Stimulated activated CD8-positive, alpha-beta memory T cell treated with anti-CD3 and anti-CD28 coated beads, Interleukin-4, amount 100 ng/mL, for 24 hours (primary cell): ENCODE measurements at places on chromosomes 5 and 9.

DNA sequence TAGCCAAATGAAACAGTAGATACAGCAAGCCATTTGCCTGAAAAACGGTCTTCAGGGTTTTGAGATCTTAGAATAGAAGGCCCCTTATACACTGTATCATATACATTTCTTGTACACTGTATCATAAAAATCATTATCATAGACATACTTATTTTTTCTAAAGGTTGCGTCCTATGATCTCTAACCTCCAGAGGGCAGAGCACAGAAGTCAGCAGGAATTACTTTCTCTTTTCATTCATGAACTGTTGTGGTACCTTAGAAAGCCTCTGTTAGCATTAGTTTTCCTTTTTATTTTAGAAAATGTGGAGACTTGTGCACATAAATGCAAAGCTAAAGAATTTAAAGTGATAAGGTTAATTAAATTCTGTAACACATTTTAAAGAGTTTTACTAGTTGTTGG lies 115.4 kb downstream of the OXCT1 start:
- no peak for DNase-seq

- DNase-seq: no peak
Observed at GRCh38 chr5:92460505-92460904, 1077.4 kb upstream of the ARRDC3 start.

GRCh38 chr5:93673316-93673954 lies 68.0 kb downstream of the POU5F2 start:
- no peak for DNase-seq

DNA sequence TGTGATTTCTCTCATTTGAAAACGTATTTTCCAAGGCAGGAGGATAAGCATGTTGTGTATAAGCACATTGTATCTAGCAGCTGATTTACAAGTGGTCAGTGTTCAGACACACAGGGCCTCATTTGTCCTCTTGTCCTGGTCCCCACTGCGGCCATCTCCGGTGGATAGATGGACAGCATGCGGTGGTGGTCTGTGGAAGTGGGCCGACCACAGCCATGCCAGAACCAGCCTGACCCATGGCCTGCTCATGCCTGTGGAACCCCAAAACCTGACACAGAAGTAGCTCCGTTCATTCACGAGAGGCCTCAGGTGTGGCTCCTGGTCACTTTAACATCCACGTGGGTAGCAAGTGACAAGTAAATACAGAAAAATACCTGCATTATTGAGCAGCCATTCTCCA lies 14.6 kb downstream of the IRX2 start:
- no peak for DNase-seq

DNA sequence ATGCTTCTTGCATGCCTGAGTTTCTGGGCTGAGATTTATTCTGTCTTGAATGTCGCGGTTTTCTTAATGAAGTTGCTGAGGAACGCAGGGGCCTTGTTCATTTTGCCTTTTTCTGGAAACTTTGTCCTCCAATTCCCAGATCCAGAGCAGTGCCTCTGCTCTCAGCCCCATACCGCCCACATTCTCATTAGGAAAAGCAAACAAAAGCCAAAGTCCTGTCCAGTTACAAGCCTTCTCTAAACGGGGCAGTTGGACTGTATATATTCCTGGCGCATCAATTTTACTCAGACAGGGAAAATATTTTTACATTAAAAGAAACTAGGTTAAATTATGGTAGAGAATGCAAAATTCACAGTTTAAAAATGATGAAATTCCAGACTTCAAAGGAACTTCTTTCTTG lies 1.2 kb upstream of the PSAT1 start:
- no peak for DNase-seq

DNA sequence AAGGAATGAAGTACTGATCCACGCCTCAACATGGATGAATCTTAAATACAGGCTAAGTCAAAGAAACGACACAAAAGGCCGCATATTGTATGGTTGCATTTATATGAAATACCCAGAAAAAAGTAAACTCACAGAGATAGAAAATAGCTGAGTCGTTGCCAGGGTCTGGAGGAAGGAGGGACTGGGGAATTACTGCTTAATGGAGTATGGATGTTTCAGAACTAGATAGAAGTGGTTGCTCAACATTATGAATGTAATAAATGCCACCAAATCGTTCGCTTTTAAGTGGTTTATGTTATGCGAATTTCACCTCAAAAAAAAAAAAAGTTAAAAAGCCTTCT lies 784 bp upstream of the MSANTD3 start:
- DNase-seq: no peak
